ENCODE measurements at places on chromosomes 16 and 17.

DNA sequence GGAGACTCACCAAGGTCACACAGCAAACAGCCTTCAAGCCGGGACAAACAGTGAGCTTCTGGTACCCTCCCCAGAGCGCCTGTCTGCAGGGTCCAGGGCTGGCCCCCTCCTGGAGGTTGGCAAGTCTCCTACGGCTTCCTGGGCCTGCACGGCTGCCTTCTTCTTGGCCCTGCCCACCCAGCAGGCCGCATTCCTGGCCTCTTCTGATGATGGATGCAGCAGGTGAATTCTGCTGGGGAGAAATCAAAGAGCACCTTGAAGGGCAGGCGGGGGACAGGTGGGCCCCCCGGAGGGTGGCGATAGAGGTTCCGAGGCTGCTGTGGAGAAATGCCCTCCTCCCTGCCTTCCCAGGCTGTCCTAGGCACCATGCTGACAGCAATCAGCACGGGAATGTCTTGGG is 3.8 kb upstream of the NOS2 start:
- DNase-seq, result no peak

DNA sequence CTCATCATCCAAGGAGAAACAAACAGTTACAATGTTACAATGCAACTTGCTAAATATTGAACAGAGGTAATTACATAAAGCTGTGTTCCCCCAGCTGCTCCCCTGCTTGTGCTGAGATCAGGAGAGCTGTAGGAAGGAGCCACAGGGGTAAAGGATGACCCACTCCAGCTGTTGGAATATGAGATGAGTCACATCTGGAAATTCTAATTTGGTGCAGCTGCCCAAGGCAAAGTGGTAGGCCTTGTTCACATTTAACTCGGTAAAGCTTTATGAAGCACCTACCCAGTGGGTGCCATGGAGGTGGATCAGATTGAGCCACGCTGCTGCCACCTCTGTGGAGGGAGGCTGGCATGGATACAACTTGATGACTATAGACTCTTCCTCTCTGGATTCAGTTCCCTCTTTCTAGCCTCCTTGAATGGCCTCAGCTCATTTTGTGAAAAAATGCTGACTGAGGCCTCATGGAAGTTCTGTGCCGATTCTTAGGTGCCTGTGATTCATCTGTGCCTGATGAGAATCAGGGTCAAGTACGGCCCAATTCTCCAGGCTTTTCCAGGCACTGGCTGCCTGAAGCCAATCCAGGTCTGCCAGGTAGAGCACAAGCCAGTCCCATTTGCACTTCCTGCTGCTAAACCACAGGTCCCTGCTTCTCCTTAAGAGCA is 7.4 kb downstream of the ZNF689 start:
- no peak for DNase-seq

DNA sequence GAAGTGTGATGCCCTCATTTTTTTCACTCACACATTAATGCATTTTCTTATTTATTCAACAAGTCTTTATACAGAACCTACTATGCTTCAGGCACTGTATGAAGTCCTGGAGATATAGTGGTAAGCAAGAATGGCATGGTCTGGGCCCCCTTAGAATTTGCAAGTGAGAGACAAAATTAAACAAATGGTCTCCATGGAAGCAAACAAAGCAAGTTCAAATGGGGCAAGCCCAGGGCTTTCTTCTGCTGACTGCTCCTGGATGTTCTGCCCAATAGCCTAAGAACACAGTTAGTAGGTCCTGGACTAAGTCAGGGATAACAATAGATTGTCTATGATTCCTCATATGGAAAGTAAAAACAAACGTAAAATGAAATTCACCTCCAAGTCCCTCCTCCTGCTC is 31.3 kb upstream of the DDX52 start:
- DNase-seq, result no peak

DNA sequence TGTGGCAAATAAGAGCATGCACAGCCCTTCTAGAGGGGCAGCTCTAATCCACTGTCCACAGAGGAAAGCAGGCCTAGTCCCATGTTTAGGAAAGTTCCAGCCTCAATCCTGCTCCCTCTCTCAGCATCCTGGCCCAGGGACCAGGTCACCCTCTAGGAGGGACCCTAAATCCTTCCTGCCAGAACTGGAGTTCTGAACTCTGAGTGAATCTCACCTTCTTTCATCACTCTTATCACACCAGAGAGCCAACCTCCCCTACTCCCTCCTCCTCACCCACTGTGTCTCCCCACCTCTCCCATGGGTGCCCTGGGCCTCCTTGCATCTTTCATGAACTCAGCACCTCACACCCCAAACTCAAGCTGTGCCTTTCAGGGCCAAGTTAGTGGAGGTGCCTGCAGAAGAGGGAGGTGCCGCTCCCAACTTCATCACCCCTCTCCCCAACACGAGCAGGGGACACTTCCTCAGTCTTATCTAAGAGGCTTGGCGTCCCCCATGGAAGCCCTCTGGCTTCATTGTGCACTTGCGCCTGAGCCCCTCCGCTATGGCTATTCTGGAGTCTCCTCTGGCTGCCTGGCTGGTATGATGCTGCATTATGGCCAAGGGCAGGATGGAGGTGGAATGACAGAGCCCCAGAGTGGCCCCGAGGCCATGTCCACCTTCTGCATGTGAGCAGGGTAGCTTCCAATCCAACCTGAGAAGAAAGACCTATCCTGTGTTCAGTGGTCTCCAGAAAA is 31.7 kb downstream of the PIK3R6 start:
- DNase-seq, result no peak

GRCh38 chr17:70955441-70955840 is 786.1 kb downstream of the KCNJ2 start:
- no peak for DNase-seq

GRCh38 chr17:39069114-39069756 is 82.2 kb downstream of the PLXDC1 start:
- DNase-seq, result no peak

- DNase-seq, result no peak
Measured at GRCh38 chr17:16652847-16653366, 743 bp downstream of the ZNF624 start.

- DNase-seq, result no peak
Measured at GRCh38 chr16:12688951-12689850, 114.5 kb downstream of the CPPED1 start.

- no peak for DNase-seq
Measured at GRCh38 chr17:58960068-58960467, 146.6 kb downstream of the TRIM37 start.

DNA sequence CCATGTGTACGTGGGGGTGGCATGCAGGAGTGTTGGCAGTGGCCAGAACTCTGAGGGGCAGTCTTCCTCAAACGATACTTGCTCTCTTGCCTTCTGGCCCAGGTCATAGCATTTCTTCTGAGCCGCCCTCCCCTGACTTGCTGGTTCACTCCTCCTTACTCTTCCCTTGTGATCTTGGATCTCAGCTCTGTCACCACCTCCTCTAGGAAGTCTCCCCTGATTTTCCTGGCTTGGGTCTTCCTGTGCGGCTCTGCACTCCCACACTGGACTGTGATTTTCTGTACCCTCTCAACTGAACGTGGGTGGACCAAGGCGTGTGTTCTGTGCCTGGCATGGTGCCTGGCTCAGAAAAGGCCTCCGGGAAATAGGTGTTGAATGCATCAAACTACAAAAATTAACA is 2.9 kb downstream of the EPN3 start:
- DNase-seq, result no peak

- DNase-seq, result no peak
Measured at GRCh38 chr17:63735691-63736090, 5.9 kb downstream of the STRADA start.

DNA sequence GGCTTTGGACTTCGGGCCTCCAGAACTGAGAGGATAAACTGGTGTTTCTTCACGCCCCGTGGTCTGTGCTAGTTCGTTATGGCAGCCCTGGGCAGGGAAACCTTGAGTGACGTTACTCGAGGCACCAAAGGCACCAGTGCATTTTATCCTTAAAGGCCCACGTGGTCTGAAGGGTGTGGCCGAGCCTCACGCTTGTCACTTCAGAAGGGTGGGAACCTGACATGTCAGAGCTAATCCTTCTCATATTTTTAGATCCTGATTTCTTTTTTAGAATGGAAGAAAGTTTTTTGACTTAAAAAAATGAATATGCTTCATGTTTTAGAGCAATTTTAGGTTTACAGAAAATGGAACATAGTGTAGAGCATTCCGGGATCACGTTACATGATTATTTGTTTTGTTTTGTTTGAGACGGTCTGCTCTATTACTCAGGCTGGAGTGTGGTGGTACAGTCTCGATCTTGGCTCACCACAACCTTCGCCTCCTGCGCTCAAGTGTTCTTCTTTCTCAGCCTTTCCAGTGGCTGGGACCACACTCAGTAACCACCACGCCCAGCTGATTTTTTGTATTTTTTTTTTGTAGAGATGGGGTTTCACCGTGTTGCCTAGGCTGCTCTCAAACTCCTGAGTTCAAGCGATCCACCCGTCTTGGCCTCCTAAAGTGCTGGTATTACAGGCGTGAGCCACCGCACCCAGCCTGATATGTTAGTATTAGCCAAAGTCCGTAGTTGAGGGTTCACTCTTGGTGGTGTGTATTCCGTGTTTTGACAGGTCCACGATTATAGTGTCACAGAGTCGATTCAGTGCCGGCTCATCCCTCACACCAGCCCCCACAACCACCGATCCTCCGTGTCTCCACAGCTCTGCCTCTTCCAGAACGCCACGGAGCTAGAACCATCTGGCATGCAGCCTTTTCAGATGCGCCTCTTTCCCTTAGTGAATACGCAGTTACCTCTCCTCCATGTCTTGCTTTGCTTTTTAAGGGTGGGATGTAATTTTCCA is 47.9 kb downstream of the RAB11FIP3 start:
- DNase-seq, result no peak

- DNase-seq, result no peak
Measured at GRCh38 chr16:1014771-1015495, 33.4 kb downstream of the SOX8 start.

- DNase-seq, result no peak
Measured at GRCh38 chr16:23862556-23862955, 26.8 kb downstream of the PRKCB start.

DNA sequence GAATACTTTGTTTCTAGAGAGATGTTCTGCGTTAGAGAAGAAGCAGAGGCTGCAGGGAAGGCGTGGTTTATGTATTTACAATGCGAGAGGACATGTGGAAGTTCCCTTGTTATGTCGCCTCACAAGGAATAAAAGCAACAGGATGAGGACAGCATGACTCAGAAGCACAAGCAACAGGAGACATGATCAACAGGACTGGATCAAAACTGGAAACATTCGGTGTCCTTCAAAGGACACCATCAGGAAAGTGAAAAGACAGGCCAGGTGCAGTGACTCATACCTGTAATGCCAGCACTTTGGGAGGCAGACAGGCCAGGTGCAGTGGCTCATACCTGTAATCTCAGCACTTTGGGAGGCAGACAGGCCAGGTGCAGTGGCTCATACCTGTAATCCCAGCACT is 52.6 kb downstream of the CCDC57 start:
- DNase-seq, result no peak

DNA sequence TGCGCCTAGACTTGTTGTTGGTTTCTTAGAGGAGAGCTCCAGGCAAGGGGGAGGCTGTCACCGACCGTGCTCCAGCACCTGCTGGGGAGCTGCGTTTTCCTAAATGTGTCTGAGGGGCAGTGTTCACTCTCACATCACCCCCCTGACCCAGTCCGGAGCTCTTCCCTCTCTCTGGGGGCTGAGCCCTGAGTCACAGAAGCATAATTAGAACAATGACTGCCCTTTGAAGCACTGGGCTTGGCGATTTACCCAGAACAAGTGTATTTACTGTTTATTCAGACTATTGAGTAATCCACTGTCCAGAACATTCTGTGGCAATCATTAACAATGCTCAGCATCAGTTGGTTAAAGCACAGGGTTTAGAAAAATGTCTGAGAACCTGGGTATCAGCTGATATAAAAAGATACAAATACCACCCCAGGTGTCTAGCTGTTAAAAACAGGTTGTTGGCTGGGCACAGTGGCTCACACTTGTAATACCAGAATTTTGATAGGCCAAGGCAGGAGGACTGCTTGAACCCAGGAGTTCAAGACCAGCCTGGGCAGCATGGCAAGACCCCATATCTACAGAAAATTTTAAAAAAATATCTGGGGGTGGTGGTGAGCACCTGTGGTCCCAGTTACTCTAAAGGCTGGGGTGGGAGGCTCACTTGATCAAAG is 8.1 kb downstream of the CES4A start:
- no peak for DNase-seq

Measured in activated T-helper 1 cell treated with anti-CD3 and anti-CD28 coated beads, Interleukin-2, amount 50 U/mL, for 16 hours (primary cell).